ENCODE measurements at places on chromosomes 4 and X.

DNA sequence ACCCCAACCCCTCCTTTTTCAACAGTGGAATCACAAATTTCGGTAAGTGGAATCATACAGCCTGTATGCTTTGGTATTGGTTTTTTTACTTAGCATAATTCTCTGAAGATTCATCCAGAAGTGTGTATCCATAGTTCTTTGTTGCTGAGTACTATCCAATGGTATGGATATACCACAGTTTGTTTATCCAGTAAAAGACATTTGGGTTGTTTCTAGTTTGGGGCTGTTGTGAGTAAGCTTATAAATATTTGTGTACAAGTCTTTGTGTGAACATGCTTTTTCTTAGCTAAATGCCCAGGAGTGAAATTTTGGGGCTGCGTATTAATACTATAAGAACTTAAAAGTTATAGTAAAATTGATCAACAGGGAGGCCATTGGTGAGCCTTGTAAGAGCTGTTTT lies 57.5 kb upstream of the GC start:
- DNase-seq = no peak

- DNase-seq = no peak
Observed at GRCh38 chr4:81747242-81747930, 275.7 kb upstream of the RASGEF1B start.

DNA sequence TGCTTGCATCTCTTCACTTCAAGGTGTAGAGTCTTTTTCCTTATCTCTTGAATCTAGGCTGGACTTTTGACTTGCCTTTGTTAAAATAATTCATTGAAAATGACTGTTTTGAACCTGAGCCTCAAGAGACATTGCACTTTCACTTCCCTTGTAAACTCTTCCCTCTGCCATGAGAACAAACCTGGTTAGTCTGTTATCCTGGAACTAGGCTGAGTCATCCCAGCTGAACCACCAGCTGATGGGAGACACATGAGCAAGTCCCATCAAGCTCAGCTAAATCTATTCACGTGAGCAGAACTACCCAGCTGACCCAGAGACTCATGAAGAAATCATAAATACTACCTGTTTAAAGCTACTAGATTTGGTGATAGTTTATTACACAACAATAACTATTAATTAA lies 202.3 kb upstream of the CENPE start:
- DNase-seq = no peak

DNA sequence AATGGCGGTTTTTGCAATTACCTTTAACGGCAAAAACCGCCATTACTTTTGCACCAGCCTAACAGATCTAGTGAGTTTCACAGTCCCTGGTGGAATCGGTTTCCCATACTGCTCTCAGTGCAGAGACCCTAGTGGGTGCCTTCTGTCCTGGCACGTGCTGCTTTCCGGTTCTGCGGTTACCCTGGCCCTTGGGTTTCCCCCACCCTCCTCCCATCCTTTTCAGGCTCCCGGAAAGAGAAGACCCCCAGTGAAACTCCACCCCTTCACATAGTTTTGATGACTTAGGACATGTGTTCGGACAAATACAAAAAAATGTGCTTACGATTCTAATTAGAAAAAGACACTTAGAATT lies 36.9 kb downstream of the NLGN3 start:
- DNase-seq = no peak

- DNase-seq = no peak
Observed at GRCh38 chrX:2696698-2697215, 5.7 kb downstream of the CD99 start.

GRCh38 chrX:11908371-11908770 lies 150.3 kb downstream of the MSL3 start:
- no peak for DNase-seq

DNA sequence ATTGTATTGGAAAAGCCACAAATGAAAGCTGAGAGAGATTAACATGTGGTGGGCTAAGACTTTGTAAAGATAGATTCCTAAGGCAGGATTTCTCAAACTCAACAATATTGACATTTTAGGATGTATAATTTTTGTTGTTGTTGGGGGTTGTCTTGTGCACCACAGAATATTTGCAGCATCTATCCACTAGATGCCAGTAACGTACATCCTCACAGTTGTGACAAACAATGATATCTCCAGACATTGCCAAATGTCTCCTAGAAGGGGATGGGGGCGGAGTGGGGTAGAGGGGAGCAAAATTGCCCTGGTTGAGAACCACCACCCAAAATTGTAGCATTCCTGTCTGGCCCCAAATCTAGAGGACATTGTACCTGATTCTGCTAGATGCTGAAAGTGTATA lies 14.7 kb upstream of the CBR4 start:
- peak; percentile 64 for DNase-seq

DNA sequence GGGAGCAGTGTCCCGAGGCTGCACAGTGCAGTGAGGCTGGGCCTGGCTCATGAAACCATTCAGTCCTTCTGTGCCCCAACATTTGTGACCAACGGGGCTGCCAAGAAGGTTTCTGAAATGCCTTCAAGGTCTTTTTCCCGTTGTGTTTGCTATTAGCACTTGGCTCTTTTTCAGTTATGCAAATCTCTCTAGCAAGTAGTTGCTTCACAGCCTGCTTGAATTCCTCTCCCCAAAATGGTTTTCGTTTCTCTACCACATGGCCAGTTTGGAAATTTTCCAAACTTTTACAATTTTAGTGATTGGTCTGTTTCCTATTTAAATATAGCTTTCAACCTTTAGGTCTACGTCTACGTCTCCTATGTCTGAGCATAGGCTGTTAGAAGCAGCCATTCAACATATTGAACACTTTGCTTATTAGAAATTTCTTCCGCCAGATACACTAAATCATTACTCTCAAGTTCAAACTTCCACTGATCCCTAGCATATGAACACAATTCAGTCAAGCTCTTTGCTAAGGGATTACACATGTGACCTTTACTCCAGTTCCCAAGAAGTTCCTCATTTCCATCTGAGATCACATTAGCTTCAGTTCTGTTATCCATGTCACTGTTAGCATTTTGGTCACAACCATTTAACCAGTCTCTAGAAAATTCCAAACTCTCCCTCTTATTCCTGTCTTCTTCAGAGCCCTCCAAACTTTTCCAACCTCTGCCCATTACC lies 901.8 kb downstream of the GLUD2 start:
- no peak for DNase-seq

DNA sequence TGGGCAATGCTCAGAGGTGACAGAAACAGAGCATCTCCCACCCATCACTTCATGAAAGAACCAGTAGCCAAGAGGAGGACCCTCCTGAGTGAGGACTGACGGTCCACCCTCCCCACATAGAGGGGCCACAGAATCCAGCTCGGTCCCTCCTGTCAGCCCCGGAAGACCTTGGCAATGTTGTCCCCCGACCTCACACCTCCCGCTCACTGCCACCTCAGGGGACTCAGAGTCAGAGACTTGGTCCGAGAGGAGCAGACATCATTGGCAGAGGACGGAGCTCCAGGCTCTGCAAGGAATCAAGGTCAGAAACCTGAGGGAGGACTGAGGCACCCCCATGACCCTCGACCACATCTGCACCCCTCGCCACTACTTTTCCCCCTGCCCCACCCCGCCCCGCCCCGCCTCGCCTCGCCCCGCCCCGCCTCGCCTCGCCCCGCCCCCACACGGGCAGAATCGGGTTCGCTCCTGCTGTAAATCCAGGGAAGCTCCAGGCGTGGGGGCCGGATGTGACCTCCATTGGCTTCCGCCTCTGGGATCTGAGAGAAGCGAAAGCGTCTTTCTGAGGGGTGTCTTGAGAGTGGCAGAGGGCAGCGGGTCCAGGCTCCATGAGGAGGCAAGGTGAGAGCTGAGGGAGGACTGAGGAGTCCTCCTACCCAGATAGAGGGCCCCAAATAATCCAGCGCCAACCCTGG lies at the start of gene MAGEA11:
TSS of gene MAGEA11 (plus strand) at position 516 of the 692 bp plus-strand sequence. CDS start 1,100 bp downstream, outside the sequence.
- DNase-seq = no peak

GRCh38 chrX:36431819-36432218 lies 512.3 kb downstream of the CFAP47 start:
- peak; percentile 65 for DNase-seq

GRCh38 chr4:38674258-38675144 lies 10.5 kb downstream of the KLF3 start:
- DNase-seq = no peak

- no peak for DNase-seq
Observed at GRCh38 chrX:4936315-4936714, 1222.9 kb upstream of the PRKX start.

- DNase-seq = no peak
Observed at GRCh38 chr4:121146530-121146929, 17.6 kb downstream of the TNIP3 start.

DNA sequence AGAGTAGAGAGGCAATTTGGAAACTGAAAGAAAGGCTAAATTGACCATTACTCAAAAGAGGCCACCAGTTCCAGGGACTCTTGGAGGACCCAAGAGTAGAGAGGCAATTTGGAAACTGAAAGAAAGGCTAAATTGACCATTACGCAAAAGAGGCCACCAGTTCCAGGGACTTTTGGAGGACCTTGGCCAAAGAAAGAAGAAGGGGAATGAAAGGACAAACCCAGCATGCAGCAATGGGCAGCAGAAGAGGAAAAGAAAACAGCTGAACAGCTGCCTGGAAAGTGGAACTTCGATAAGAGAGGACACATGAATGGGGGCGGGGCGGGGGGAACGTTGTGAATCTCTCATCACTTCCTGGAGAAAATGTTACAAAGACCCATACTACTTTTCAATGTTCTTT lies 80.8 kb downstream of the PALLD start:
- DNase-seq = no peak

DNA sequence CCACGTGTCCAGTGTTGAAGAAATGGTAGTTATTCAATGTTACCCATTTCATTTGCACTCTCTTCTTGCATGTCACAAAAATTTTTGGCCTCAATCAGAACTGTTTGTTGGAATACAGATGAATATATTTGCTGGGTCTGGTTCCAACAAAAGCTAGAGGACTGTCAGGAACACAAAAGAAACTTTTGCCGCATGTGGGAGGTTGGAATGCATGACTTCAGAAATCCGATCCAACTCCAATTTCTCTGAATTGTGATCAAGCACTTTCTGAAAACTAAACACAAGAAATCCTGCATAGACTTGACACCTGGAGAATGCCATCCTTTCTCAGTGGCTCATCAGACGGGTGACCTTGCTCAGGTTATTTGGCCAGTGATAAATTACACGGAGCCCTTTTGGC lies 15.4 kb downstream of the SETD7 start:
- no peak for DNase-seq

GRCh38 chrX:41779030-41779564 lies 55.1 kb downstream of the GPR82 start:
- peak; percentile 36 for DNase-seq

DNA sequence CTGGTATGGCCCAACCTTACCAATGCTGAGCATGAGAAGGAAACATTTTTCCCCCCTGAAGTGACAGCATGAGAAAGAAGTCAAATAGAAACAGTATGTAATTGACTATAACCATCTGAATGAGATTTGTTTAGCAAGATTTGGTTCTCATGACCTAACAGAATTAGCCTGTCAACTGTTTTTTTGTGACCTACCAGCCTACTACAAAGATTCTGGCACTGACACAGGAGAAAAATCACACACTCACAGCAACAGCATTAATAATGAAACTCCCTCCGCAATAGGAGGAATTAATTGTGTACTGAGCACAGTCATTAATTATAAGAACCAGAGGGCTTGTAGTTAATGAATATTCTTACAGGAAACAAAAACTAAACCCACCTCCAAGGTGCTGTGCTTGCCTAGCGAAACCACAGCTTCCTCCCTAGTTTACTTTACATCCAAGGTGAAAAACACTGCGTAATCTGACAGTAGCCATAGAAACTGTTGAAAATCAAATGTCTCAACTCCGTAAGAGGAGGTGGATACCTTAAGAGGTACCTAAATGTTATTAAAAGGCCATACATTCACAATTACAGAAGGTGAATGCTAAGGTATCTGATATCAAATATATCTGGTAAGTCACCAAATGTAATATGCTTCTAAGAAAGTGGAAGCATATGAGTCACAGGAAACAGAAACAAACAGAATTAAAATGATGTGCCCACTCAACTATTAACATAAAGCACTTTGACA lies 34.9 kb downstream of the MMRN1 start:
- no peak for DNase-seq

DNA sequence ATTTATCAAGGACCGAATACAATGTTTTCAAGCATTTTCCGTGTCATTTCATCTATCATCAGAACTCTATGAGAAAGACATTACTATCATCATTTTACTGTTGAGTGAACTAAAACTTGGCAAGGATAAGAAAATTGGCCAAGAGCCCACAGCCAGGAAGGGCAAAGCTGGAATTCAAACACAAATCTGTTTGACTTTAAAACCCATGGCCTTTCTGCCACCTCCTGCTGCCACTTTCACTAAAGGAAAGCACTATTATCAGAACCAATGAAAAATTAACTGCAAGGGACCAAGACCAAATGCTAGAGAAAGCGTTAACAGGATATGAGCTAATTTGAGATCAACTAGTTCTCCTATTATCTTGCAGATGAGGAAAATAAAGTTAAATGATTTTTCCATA lies 2759.2 kb downstream of the ARAP2 start:
- DNase-seq = no peak

All from HTR-8/SVneo (cell line).